ENCODE measurements at places on chromosomes 3 and 15.

GRCh38 chr3:133457465-133458067, 57.7 kb downstream of the BFSP2 start:
- no peak for DNase-seq

- no peak for DNase-seq
These were observed 28.5 kb downstream of the LRRC28 start for GRCh38 chr15:99279827-99280226.

GRCh38 chr3:150968341-150969035, 4.0 kb downstream of the CLRN1 start:
- no peak for DNase-seq

- no peak for DNase-seq
These were observed 168.6 kb downstream of the KLF13 start for GRCh38 chr15:31495281-31495680.

DNA sequence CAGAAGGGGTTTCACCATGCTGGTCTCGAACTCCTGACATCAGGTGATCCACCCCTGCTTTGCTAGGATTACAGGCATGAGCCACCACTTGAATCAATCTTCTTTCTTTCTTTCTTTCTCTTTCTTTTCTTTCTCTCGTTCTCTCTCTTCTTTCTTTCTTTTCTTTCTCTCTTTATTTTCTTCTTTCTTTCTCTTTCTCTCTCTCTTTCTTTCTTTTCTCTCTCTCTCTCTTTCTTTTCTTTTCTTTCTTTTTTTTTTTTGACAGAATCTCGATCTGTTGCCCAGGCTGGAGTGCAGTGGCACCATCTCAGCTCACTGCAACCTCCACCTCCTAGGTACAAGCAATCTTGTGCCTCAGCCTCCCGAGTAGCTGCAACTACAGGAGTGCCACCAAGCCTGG, 37.9 kb upstream of the PIK3CB start:
- DNase-seq, result no peak

GRCh38 chr3:39460677-39461076, 6.8 kb upstream of the MOBP start:
- no peak for DNase-seq

DNA sequence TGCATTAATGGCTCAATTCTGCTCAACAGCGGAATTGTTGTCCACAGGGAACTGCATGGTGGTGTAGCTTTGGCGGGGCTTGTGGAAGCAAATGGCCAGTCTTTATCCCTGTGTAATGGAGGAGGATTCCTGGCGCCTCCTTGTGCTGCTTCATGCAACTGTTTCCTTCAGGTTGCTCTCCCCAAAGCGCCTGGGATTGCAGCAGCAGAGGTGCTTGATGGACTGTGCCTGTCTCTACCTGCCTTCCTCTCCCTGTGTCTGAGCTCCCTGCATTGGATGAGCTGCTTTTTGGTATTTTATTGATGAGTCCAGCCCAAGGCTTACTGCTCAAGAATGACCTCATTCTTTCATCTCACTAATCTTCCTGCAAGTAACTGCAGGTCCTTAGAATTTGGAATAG, 72.9 kb upstream of the NDN start:
- no peak for DNase-seq

DNA sequence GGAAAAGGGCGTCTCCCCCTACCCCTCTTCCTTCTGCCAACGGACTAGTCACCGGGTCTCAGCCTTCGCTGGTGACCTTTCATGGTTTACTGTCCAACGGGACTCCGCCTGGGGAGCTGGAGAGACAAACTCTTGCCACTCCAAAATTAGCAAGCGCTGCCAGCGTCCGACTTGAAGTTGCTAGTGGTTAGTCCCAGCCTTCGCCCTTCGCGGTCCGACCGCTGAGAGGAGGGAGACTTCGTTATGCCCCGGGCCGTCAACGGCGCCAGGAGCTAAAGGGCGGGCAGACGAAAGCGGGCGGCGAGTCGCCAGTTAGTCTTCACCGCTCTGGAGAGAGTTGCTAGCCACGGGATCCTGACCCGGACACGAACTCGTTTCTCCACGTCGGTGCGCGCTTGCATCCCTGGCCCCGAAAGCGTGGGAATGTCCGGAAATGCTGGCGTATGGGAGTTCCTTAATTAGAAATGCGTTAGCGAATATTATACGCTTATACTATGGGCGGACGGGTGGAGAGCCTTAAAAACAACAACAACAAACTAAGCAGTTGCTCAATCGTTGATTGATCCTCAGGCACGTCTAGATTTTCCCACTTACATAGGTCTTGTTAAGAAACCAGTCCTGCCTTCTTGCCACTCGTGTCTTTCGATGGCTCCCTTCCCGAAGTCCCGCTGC, 716 bp downstream of the SMC4 start:
- DNase-seq, result no peak

- no peak for DNase-seq
These were observed 1.1 kb downstream of the EIF4G1 start for GRCh38 chr3:184315543-184315867.

- DNase-seq, result no peak
These were observed 7.7 kb downstream of the STOML1 start for GRCh38 chr15:73984208-73984979.

DNA sequence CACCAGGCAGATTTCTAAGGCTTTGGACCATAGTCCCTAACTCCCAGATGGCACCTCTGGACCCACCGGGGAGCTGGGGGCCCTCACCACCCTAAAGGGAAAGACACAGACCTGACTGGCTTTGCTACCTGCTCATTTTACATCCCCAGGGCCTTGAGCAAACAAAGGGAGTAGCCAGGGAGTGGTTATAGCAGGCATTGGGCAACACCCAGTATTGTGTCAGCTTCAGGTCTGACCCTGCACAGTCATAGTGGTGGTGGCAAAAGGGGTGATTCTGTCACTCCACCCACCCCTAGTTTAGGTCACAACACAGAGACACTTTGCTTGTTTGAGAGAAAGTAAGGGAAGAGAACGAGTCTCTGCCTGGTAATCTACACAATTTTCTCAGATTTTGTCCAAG, 352.5 kb downstream of the DIPK2A start:
- DNase-seq, result no peak

- DNase-seq, result no peak
These were observed 1.1 kb upstream of the KPNA4 start for GRCh38 chr3:160566499-160566898.

DNA sequence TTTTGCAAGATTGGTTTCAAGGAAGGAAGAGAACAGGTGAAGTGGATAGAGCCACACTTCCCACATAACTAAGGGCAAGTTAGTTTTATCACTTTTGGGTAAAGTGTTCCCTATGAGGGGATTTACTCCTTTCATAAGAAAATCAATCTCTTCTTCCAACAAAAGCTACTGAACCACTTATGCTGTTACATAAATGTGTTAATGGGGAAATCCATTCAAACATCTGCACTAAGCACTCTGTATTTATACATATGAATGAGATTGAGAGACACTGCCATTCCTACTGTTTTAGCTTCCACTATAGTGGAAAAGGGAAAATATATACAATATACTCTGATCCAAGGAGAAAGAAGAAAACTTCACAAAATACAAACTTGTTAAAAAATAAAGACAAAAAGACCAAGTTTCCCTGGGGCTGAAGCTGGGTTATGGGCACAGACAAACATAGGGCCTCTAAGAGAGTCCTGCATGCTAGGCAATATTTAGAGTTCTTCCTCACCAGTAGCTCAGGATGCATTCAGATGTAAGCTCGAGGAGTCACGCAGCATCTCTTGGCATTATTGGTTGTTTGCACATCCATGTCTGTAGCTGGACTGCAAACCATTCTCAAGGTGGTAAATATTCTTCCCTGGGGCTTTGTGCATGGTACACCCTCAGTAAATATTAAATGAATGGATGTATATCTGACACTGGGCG, 454.2 kb downstream of the FGF12 start:
- DNase-seq, result no peak

- DNase-seq, result no peak
These were observed 58.4 kb upstream of the GOLIM4 start for GRCh38 chr3:168154089-168154488.

- DNase-seq, result no peak
These were observed 28.2 kb downstream of the CLEC3B start for GRCh38 chr3:45054196-45054857.

GRCh38 chr15:77710206-77710605, 77.5 kb upstream of the LINGO1 start:
- no peak for DNase-seq

GRCh38 chr3:171841620-171842000, 1.5 kb upstream of the TMEM212 start:
- no peak for DNase-seq

DNA sequence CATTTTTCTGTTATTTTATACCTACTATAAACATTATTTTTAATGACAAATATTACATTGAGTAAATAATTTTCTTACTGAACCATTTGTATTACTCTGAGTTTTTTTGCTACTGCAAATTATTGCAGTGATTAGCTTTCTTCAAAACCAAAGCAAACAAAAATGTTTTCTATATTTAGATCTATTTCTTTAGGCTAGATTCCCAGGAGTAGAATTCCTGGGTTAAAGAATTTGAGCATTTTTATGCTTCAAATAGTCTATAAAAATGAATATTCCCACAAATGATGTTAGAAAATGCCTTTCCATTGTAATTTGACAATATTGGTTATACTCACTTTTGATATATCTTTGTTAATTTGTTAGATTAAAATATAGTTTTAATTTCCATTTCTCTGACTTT, 76.8 kb downstream of the LEKR1 start:
- DNase-seq, result no peak

DNA sequence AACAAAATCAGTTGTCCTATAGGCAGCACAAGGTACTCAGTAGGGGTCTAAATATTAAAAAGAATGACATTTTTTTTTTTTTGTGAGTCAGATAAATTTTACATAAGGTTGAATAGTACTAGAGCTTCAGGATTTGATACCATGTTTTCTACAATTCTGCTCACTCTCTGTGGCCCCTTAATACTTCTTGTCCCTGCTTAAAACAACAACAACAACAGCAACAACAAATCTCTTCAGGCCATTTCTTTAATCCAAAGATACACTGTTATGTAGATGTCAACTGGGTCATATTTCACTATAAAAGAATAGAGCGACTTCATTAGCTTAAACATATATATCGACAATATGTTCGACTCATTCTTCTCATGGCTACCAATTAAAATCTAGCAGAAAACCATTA, 3.0 kb downstream of the IL5RA start:
- no peak for DNase-seq

DNA sequence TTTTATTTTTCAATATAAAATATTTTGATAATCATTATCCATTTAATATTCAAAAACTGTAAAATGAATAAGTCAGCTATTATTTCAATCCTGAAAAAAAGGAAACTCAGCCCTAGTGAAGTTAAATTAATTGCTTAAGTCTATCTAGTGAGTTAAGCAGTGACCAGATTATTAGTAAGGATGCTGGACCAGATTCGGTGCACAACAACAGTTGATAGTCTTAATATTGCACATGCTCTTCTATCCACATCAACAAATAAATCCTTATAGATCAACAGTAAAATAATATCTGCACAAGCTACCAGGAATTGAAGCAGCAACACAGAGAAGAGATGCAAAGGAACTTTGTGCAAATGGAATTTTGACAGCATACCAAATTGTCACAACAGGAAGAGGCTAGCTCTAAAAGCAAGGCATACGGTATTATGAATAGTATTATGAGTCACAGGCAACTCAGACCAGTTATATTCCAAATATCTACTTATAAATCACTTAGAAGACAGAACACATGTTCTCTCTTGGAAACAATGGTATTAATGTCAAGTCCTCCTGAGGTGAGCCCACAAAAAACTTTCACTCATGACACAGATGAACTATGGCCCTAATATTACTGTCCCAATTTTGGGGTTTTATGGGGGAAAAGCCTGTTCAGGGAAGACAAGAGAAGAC, 24.9 kb downstream of the VPS13C start:
- no peak for DNase-seq

DNA sequence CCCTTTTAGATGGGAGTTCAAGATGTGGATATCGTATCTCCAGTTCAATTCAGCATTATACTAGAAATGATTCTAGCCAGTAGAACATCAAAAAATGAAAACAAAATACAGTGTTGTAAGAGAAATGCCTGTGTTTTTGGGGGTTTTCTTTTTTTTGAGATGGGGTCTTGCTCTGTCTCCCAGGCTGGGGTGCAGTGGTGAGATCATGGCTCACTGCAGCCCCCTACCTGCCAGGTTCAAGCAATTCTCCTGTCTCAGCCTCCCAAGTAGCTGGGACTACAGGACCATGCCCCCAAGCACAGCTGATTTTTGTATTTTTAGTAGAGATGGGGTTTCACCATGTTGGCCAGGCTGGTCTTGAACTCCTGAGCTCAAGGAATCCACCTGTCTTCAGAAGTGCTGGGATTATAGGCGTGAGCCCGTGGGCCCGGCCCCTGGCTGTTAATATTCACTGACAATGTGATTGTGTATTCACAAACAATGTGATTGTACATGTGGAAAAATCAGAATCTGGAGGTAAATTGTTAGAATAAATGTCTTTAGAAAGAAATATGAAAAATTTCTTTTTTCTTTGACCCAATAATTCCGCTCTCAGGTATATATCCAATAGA, 59.0 kb downstream of the ARIH1 start:
- DNase-seq, result no peak

DNA sequence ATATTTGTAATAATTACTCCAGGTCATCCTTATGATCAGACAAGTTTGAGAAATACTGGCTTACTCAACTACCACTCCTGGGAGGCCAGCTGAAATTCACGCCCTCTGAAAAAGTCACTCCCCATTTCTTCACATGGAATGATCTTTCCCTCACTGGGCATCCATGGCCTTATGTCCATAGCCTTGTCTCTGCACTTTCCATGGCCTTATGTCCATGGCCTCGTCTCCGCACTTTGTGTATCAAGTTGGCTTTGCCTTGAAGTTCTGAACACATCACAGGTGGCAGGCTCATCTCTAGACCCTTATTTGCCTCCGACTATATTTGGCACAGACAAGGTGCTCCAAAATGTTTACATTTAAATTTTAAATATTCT, 58.1 kb upstream of the HACD2 start:
- DNase-seq, result no peak

DNA sequence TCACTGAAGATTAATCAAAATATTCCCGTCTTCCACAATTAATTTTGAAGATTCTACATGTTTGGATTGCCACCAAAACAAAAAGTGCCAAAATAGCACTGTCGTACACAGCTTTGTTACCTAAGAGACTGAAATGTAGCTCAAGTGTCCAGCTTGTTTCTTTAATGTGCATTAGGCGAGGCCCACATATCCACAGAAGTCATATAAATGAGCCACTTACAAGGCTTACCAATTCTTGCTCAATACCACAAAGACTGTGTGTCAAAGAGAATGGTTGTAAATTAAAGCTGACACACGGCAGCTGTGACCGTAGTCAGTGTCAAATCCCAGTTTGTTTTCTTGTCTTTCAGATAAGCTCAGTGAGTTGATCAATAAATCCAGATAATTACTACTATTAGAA, 639.4 kb upstream of the TBL1XR1 start:
- DNase-seq, result no peak

DNA sequence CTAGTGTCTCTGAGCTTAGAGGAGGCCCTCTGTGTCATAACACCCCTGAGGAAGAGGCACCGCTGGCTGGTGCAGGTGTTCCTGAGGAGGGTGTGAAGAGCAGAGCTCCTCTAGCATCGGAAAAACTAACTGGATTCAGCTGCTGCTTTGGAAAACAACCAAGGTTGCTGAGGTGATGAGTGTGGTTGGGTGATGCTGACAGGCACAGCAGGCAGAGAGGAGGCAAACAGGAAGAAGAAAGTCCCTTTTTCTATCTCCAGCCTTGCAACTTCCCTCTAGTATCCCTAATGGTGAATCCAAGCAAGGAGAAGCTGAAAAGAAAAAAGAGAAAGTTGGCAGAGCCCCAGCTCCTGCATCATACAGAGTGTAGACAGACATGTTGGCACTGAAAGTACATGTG, 3.8 kb upstream of the OR4F15 start:
- DNase-seq, result no peak

GRCh38 chr3:13057282-13058040, 15.8 kb downstream of the IQSEC1 start:
- no peak for DNase-seq
